ENCODE measurements at places on chromosomes 3 and 15.

GRCh38 chr3:148335612-148336011 is 362.1 kb upstream of the AGTR1 start:
- no peaks in the 10 kb centered on the region for H3K4me1 ChIP-seq
- no peaks in the 10 kb centered on the region for H3K36me3 ChIP-seq
- no peak for DNase-seq
- H3K27ac ChIP-seq = no peak overlapping the region
- no peaks in the 10 kb centered on the region for H3K27me3 ChIP-seq

DNA sequence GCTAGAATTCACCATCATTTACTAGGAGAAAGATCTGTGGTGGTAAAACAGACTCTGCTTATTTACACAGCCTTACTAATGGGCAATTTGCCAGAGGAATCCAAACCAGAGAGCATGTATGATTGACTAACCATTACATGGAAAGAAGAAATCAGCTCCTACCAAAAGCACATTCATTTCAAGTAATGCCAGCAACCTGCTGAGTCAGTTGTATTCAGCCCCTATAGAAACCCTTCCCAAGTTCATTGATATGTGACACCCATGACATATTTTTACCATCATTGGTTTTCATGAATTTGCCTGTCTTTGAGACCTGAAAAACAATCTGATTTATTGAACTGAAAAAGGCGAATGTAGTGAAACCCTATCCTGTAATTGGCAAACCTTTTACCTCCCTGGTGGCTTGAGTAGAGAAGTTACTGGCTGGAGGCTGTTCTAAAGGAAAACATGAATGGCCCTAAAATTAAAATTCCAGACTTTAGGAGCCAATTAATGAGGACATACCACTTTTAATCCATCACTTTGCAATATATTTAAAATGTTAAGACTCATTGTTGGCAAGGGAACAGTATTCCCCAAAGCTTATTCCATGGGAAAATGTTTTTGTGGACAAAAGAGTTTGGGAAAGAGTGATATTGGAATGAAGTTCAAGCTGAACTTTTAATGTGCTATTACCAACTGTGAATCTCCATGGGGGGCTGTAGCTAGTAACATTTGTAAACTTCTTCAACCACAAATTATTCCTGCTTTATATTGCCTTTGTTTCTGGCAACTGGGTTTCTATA is 542.9 kb downstream of the FHIT start:
- H3K27me3 ChIP-seq = no peaks in the 10 kb centered on the region
- no peak overlapping the region for H3K4me3 ChIP-seq
- H3K36me3 ChIP-seq = no peaks in the 10 kb centered on the region
- no peak overlapping the region for H3K27ac ChIP-seq

GRCh38 chr3:170502297-170502696 is 83.6 kb downstream of the SLC7A14 start:
- no peak overlapping the region for H3K27ac ChIP-seq
- no peak overlapping the region for H3K4me3 ChIP-seq
- no peak for DNase-seq
- peaks cover 3% of the 10 kb centered on the region for H3K4me1 ChIP-seq

DNA sequence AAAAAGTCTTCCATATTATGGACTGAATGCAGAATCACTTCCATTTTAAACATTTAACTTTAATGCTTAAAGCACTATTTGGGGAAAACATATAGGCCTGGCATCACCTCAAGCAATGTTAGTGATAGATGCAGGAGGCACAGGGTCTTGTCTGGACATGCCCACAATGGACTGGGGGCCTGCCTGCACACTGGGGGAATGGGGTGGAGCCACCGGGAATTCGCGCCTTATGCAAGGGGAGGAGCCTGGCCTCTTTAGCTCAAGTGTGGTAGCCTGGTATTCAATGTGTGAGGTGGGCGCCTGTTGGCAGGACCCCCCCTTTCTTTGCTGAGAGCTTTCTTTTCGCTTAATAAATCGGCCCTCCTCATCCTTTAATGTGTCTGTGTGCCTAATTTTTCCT is 29.9 kb downstream of the ACKR4 start:
- H3K4me1 ChIP-seq = peaks cover 12% of the 10 kb centered on the region
- H3K36me3 ChIP-seq = peaks cover 20% of the 10 kb centered on the region
- no peaks in the 10 kb centered on the region for H3K27me3 ChIP-seq
- DNase-seq = no peak

- H3K36me3 ChIP-seq = no peaks in the 10 kb centered on the region
- peaks cover 9% of the 10 kb centered on the region for H3K27me3 ChIP-seq
- no peak overlapping the region for H3K4me3 ChIP-seq
- DNase-seq = no peak
Measured at GRCh38 chr15:66169625-66170024, 83.9 kb downstream of the MEGF11 start.

- no peaks in the 10 kb centered on the region for H3K36me3 ChIP-seq
- no peaks in the 10 kb centered on the region for H3K4me1 ChIP-seq
- no peaks in the 10 kb centered on the region for H3K27me3 ChIP-seq
- no peak for DNase-seq
- no peak overlapping the region for H3K4me3 ChIP-seq
Measured at GRCh38 chr3:74263031-74263430, 351.4 kb downstream of the CNTN3 start.

DNA sequence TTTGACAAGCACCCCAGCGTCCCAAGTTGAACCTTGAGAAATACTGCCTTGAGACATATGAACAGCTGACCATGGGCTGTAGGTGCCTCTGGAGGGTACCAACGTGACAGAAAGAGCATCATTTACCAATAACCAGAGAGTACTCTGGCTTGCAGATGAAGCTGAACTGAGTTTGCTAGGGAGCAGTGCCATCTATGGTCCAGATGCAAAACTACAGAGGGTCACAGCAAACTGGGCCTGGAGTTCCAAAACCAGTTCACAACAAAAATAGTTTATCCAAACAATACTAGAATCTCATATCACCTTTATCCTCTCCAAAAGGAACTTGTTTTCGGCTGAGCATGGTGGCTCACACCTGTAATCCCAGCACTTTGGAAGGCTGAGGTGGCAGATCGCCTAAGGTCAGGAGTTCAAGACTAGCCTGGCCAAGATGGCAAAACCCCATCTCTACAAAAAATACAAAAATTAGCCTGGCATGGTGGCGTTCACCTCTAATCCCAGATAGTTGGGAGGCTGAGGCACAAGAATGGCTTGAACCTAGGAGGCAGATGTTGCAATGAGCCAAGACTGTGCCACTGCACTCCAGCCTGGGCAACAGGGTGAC is 69.3 kb downstream of the CHAC1 start:
- H3K27me3 ChIP-seq = no peaks in the 10 kb centered on the region
- peaks cover 22% of the 10 kb centered on the region for H3K4me1 ChIP-seq
- H3K36me3 ChIP-seq = peaks cover 43% of the 10 kb centered on the region

DNA sequence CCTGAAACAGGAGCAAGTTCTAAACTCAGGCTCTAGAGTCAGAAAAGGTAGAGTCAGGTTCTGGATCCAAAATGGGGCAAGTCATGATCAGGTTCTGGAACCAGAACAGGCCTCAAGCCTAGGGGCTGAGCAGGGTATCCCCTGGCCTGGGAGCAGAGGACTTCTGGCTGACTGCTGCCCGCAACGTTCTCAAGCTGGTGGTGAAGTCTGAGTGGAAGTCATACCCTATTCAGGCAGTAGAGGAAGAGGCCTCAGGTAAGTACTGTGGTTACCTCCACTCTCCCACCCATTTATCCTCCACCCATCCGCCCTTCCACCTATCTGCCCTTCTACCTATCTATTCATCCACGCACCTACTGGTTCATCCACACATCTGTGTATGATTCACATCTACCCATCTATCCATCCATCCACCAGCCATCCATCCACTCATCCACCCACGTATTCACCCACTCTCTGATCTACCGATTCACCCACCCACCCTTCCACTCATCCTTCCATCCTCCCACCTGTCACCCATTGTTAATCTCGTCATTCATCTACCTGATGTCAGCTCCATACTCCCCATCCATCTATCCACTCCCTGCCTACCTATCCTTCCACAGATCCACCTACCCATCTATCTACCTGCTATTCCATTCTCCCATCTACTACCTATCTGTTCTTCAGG is 8.7 kb downstream of the TTLL3 start:
- H3K27ac ChIP-seq = no peak overlapping the region
- H3K36me3 ChIP-seq = peaks cover 24% of the 10 kb centered on the region
- H3K4me3 ChIP-seq = no peak overlapping the region
- no peaks in the 10 kb centered on the region for H3K4me1 ChIP-seq

- H3K36me3 ChIP-seq = no peaks in the 10 kb centered on the region
- no peak overlapping the region for H3K27ac ChIP-seq
- H3K4me1 ChIP-seq = no peaks in the 10 kb centered on the region
- DNase-seq = no peak
Measured at GRCh38 chr15:49085696-49086459, 39.6 kb upstream of the SECISBP2L start.

DNA sequence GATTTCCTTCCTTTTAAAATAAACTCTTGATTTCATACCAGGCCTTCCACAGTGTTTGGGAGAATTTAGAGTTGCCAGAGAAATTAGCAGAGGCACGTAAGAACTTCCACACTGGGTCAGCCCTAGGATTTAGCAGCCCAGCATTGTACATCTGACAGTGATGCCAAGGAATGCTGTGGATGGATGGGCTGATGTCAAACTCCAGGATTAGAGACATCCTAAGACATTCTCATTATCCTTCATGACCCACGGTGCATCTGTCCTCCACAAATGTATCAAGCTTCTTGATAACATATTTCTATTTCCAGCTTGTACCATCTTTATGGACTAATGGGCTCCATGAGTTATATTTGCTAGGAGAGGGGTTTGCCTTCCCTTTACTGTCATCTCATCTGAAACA is 8.0 kb upstream of the TPM1 start:
- H3K27me3 ChIP-seq = no peaks in the 10 kb centered on the region
- H3K4me1 ChIP-seq = peaks cover 4% of the 10 kb centered on the region
- no peak for DNase-seq
- no peak overlapping the region for H3K27ac ChIP-seq
- no peaks in the 10 kb centered on the region for H3K36me3 ChIP-seq
- no peak overlapping the region for H3K4me3 ChIP-seq

DNA sequence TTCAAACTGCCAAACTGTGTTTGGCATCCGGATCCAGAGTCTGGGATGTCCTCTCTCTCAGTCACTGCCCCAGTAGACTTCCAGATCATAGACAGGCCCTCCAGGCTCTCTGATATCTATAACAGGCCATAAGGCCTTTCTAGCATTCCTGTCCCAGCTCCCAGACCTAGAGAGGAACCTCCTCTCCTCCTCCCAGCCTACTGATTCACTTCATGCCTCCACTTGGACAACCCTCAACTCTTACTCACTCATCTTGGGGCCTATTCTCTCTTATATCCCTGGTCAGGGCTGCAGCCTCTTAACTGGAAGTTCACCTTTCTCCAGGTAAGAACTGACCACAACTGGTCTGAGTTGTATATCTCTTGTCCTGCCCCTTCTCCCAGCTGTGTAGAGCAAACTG is 253.7 kb upstream of the TRIM42 start:
- no peak overlapping the region for H3K4me3 ChIP-seq
- H3K36me3 ChIP-seq = no peaks in the 10 kb centered on the region
- H3K27me3 ChIP-seq = no peaks in the 10 kb centered on the region
- no peak for DNase-seq
- H3K27ac ChIP-seq = no peak overlapping the region
- no peaks in the 10 kb centered on the region for H3K4me1 ChIP-seq

GRCh38 chr3:58157700-58158099 is 53.1 kb downstream of the DNASE1L3 start:
- H3K27ac ChIP-seq = no peak overlapping the region
- no peak for DNase-seq
- H3K36me3 ChIP-seq = peaks cover 83% of the 10 kb centered on the region
- H3K4me3 ChIP-seq = no peak overlapping the region
- H3K4me1 ChIP-seq = no peaks in the 10 kb centered on the region

DNA sequence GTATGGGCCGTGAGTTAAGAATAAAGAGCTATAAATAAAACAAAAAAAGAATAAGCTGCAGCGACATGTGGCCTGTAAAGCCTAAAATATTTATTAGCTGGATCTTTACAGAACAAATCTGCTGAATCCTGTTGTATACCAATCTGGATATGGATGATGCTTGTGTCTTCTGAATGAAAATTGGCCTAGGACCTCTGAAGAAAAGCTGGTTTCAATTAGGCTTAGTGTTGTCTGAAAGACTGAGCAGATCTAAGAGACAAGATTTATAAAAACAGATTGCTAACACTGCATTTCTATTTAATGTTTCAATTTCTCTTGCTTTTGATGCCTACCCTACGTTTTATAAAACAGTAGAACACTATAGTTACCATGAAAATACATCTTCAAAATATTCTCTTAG is 57.9 kb downstream of the ST3GAL6 start:
- H3K4me3 ChIP-seq = no peak overlapping the region
- no peaks in the 10 kb centered on the region for H3K27me3 ChIP-seq
- H3K27ac ChIP-seq = no peak overlapping the region
- H3K4me1 ChIP-seq = peaks cover 4% of the 10 kb centered on the region
- DNase-seq = no peak
- peaks cover 7% of the 10 kb centered on the region for H3K36me3 ChIP-seq

GRCh38 chr3:150306083-150306482 is 102.0 kb upstream of the TSC22D2 start:
- no peak overlapping the region for H3K27ac ChIP-seq
- no peak overlapping the region for H3K4me3 ChIP-seq
- H3K4me1 ChIP-seq = no peaks in the 10 kb centered on the region

DNA sequence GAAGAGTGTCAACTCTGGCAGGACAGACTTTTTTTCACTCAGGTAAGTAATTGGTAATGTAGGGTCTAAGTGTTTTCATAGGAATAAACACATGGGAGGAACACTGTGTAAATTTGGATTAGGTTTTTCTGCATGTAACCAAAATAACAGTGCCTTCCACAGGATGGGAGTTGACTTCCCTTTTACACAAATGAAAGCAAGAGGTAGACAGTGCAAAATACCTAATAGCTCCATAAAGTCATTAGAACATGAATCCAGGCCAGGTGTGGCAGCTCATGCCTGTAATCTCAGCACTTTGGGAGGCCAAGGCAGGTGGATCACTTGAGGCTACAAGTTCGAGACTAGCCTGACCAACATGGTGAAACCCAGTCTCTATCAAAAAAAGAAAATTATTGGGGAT is 25.5 kb upstream of the MYO1E start:
- DNase-seq = no peak
- peaks cover 12% of the 10 kb centered on the region for H3K4me1 ChIP-seq
- no peak overlapping the region for H3K27ac ChIP-seq
- H3K36me3 ChIP-seq = no peaks in the 10 kb centered on the region

GRCh38 chr3:10292505-10293419 is at the start of gene GHRL:
Gene GHRL, minus strand, starts transcription at chr3:10292947. Its CDS starts 2,767 bp downstream, at chr3:10290180.
- no peak within 1 kb of the TSS for H3K27ac ChIP-seq
- H3K36me3 ChIP-seq = peaks cover 6% of the 10 kb centered on the region
- H3K4me3 ChIP-seq = no peak within 1 kb of the TSS
- DNase-seq = no peak

GRCh38 chr3:116929505-116930222 is 220.1 kb downstream of the TUSC7 start:
- no peak for DNase-seq
- no peak overlapping the region for H3K27ac ChIP-seq
- no peaks in the 10 kb centered on the region for H3K27me3 ChIP-seq

GRCh38 chr15:80779658-80780415 is 667 bp downstream of the CEMIP start:
- H3K27ac ChIP-seq = no peak overlapping the region
- H3K4me3 ChIP-seq = peak overlapping the region; percentile 56
- peaks cover 47% of the 10 kb centered on the region for H3K4me1 ChIP-seq
- no peaks in the 10 kb centered on the region for H3K36me3 ChIP-seq
- peaks cover 31% of the 10 kb centered on the region for H3K27me3 ChIP-seq
- no peak for DNase-seq
